ENCODE measurements at places on chromosomes 1 and 21.

DNA sequence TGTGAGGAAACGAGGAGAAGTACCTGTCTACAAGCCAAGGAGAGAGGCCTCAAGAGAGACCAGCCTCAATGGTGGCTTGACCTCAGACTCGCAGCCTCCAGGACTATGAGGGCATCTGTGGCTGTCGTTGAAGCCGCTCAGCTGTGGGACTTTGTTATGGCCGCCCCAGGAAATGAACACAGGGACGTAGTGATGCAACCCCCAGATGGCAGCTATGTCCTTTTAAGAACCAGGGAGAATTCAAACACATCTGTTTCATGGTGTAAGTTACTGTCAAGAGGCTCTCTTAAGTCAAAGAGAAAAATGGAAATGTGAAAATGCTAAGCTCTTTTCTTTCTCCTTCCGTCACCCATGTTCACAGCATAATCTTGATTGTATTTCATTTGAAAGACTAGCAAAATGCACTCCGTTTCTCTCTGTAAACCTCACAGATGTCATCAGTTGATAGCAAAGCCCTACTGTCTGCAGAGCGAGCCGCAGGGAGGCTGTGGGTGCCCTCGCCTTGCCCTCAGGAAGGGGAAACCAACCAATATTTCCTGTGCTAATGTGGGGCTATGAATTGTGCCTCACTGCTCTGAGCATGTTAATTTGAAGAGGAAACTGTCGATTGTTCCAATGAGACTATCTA, 21.3 kb downstream of the UBASH3A start:
- no peak for DNase-seq

DNA sequence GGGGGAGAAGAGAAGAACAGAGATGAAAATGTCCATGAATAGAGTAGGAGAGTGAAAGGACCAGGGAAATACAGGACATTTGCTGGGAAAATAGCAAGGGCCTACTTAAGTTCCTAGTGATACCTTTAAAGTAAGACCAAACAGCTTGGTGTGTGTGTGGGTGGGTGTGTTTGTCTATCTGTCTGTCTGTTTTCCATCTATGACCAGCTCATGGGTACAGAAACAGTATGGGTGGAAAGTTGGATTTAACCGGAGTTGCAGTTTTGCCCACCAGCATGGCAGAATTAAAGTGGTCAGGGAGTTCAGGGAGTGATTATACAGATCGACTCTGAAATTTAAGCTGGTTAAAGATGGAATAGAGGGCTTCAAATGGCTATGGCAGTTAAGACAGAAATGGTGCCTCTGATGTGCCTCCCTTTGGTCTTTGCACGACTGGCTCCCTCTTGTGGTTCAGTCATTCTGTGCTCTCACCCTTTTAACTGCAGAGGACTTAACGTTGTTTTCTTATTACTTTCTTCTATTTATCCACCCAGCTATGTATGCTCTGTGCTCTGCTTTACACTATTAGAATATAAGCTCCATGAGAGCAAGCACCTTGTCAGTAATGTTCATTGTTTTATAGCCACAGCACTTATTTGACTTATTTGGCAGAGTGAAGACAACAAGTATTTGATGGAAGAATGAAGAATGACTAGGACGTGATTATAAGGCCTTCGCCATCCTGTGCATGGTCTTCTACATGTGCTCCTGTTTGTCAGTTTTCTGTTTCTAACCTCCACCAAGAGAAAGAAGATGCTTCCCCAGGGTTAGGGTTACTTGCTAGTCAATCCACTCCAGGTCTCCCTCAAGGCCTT, 72.7 kb upstream of the AK4 start:
- peak; percentile 67 for DNase-seq

- no peak for DNase-seq
Observed at GRCh38 chr1:247102381-247102780, 1.8 kb downstream of the ZNF669 start.

DNA sequence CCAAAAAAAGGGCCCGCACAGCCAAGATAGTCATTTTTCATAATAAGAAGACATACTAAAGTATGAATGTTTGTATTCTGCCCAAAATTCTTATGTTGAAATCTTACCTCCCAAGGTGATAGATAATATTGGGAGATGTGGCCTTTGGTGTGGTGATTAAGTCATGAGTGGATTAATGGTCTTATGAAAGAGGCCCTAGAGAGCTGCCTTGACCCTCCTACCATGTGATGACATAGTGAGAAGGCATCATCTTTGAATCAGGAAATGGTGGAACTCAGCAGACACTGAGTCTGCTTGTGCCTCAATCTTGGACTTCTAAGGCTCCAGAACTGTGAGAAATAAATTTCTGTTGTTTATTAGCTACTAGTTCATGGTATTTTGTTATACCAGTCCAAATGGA, 11.8 kb upstream of the RNPC3 start:
- DNase-seq = no peak

DNA sequence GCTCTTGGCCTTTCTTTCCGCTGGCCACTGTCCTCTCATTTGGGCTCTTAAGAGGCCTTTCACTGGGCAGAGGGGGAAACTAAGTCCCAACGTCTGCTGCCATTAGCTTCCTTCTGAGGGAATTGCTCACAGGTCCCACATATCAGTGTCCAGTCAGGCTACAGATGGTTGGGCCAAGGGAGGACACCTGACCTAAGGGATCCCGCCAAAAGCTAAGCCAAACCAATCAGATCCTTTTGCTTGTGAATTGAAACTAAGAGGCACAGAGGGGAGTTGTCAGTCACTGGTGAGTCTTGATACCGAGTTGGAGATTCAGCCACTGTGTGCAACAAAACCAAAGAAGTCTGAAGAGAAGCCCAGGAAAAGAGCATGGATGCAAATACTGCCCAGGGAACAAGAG, 5.7 kb upstream of the NT5C1A start:
- DNase-seq = no peak

GRCh38 chr1:245129319-245130240, 25.2 kb upstream of the KIF26B start:
- DNase-seq = no peak

- no peak for DNase-seq
Observed at GRCh38 chr21:8993943-8994639, 1527.3 kb upstream of the TPTE start.

DNA sequence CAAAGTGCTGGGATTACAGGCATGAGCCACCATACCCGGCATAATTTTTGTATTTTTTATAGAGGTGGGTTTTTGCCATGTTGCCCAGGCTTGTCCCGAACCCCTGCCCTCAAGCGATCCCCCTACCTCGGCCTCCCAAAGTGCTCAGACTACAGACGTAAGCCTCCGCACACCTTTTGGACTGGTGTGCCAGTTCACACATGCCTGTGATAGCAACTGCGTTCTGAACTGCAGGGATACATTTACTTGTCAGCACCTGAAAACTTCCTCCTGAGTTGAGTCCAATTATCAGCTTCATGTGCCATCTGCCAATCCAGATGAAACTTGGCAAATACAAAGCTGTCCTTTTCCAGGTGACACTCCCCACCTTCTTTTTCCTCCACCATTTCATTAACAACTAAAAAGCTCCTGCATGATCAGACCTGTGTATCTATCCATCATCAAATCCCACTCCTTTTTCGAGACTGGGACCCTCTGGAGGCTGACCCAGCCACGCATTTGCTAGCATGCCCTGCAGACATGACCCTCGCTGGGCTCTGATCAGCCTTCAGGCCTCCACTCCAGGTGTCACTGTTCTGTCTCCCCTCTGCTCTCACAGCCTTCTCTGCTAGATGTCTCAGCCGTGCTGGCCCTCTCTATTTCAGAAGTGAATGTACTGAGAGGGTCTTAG, 2.1 kb upstream of the DEGS1 start:
- DNase-seq = no peak

DNA sequence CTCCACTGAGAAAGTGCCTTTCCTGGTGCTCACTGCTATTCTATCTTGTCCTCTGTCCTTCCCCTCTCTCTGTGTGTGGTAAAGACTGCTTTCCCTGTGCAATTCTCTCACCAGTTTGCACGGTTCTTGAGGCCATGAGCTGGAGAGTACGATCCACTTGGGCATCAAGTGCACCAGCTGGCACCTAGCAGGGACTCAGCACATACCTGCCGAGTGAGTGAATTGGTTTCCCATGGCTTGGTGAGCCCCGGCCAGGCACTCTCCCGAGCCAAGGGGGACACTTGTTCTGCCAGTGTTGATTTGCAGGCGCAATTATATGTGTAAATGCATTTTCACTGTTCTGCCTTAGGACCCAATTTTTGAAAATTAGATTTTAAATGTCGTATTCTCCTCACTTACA, 313.5 kb downstream of the DISC1 start:
- no peak for DNase-seq

DNA sequence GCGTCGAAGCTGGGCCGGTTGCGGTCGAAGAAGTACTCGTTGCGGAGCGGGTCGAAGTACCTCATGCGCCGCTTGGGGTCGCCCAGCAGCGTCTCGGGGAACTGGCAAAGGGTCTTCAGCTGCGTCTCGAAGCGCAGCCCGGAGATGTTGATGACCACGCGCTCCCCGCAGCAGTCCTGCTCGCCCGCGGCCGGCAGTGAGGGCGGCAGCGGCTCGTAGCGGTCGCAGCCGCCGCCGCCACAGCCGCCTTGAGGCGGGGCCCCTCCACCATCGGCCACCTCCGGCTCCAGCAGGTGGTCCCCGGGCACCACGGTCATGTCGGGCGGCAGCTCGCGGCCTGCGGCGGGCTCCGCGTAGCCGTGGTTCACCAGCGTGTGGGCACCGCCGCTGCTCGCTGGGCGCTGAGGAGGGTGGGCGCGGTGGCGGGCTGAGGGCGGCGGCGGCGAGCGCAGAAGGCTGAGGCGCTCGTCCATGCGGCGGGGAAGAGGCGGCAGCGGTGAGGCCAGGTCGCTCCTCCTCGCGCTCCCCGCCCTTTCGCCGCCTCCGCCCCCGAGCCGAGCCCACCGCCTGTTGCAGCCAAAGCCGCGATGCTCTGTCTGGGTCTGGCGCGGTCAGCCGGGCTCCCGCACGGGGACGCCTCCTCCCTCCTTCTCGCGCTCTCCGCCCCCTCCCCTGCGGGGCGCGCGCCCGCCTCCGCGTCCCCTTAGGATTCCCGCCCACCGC, at the start of gene KCNA3:
TSS of gene KCNA3 (minus strand) at position 604 of the 723 bp plus-strand sequence. CDS start at position 473, 131 bp downstream.
- DNase-seq = no peak
